ENCODE measurements at places on chromosomes 1 and 21. TPM values are rescaled to one million over a fixed set of nuclear protein-coding genes. Genes with fewer than 3 reads are reported as not detected.

The UBL4B gene
- total RNA-seq, result not detected

The NEGR1 gene
- not detected for total RNA-seq

The ACP6 gene
- 19.4 TPM for total RNA-seq

The MIXL1 gene
- not detected for total RNA-seq

All from activated CD8-positive, alpha-beta T cell treated with anti-CD3 and anti-CD28 coated beads, Interleukin-2, amount 10 ng/mL, durations not matched to agents 7 days and 5 days (primary cell).